ENCODE measurements at places on chromosomes 3 and 15.
A peak's percentile ranks its signal among the peaks of the same experiment; 100 is the strongest.

GRCh38 chr15:48888191-48888590 is 10.3 kb downstream of the EID1 start:
- no peak for DNase-seq

- DNase-seq = no peak
Observed at GRCh38 chr15:40633178-40633577, 39.1 kb downstream of the KNL1 start.

- no peak for DNase-seq
Observed at GRCh38 chr15:49900006-49900902, 218.8 kb downstream of the ATP8B4 start.

DNA sequence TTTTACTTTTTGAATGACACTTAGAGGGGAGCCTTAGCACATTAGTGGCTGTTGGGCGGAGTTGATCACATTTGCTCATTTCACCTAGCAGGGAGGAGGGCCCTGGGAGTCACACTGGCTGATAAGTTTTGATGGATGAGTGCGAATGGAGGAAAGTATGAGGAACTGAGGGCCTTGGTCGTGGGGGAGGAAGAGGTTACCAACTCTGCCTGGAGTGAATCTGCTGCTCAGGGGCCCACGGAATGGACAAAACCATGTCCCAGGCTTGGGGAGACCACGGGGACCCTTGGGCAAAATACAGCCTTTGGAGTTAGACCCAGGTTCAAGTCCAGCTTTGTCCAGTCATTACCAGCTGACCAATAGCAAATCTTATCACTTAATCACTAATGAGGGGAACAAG is 5.1 kb upstream of the FLNB start:
- DNase-seq = no peak

DNA sequence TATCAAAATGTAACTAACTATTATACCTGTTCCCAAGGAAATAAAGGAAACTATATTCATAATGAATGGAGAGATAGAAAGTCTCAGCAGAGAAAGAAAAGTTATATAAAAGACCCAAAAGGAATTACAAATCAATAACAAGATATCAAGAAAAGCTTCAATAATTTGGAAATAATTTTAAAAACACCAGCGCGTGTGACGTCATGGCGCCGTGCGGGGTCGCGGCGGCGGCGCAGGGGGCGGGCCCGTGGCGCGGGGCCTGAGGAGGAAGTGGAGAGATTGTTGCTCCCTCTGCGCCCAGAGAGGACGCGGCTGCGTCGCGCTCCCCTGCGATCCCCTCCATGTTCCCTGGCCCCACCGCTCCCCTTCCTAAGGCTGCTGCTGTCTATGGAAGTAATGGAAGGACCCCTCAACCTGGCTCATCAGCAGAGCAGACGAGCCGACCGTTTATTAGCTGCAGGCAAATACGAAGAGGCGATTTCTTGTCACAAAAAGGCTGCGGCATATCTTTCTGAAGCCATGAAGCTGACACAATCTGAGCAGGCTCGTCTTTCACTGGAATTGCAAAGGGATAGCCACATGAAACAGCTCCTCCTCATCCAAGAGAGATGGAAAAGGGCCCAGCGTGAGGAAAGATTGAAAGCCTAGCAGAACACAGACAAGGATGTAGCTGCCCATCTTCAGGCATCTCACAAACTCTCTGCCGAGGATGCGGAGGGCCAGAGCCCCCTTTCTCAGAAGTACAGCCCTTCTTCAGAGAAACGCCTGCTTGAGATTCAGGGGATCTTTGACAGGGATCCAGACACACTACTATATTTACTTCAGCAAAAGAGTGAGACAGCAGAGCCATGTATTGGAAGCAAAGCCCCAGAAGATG is 4.1 kb downstream of the XCR1 start:
- no peak for DNase-seq

DNA sequence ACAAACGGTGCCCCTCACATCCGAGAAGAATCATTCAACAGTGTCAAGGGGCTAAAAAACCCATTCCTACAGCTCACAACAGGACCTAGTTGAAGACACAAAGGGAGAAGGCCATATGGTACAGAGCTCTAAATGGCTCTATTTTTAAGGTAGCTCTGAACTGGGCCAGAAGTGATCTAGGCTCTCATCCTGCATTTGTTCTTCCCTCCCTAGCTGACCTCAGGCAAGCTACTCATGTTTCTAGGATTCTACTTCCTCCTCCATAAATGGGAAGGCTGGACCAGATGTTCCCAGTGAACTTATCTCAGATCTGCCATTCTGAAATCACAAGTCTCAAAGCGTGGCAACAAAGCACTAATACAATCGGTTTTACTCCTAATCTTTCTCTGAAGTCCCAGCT is 62.3 kb downstream of the CPNE4 start:
- no peak for DNase-seq

GRCh38 chr15:39539466-39539865 is 41.4 kb upstream of the THBS1 start:
- DNase-seq = no peak

GRCh38 chr3:109532257-109533216 is 195.2 kb upstream of the DPPA4 start:
- DNase-seq = peak; percentile 46

- no peak for DNase-seq
Observed at GRCh38 chr3:143081844-143082778, 37.5 kb upstream of the CHST2 start.

DNA sequence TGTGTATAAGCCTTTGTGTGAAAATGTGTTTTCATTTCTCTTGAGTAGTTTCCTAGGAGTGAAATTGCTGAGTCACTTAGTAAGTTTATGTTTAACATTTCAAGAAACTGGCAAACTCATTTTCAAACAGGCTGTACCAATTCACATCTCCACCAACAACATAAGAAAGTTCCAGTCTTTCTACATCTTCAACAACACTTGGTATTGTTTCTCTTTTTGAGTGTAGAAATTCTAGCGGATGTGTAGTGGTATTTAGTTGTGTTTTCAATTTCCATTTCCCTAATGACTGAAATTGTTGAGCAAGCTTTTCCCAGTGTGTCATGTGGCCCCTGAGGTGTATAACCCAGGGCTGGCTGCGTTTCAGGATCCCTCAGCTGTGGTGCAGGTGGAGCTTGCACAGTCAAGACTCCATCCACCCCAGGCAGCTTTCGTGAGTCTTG is 258.5 kb downstream of the PDCD6IP start:
- no peak for DNase-seq

- DNase-seq = peak; percentile 1
Observed at GRCh38 chr3:17686613-17687012, 55.8 kb downstream of the TBC1D5 start.

- DNase-seq = no peak
Observed at GRCh38 chr15:99433026-99433756, 132.6 kb upstream of the MEF2A start.

DNA sequence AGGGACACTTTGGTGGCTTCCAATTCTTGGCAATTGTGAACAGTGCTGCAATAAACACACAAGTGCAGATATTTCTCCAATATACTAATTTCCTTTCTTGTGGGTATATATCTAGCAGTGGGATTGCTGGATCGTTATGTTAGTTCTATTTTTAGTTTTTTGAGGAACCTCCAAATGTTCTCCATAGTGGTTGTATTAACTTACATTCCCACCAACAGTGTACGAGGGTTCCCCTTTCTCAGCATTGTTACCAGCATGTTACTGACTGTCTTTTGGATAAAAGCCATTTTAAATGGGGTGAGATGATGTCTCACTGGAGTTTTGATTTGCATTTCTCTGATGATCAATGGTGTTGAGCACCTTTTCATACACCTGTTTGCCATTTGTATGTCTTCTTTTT is 92.8 kb downstream of the DAPK2 start:
- no peak for DNase-seq

GRCh38 chr15:74868059-74868458 is 5.1 kb downstream of the SCAMP2 start:
- no peak for DNase-seq

DNA sequence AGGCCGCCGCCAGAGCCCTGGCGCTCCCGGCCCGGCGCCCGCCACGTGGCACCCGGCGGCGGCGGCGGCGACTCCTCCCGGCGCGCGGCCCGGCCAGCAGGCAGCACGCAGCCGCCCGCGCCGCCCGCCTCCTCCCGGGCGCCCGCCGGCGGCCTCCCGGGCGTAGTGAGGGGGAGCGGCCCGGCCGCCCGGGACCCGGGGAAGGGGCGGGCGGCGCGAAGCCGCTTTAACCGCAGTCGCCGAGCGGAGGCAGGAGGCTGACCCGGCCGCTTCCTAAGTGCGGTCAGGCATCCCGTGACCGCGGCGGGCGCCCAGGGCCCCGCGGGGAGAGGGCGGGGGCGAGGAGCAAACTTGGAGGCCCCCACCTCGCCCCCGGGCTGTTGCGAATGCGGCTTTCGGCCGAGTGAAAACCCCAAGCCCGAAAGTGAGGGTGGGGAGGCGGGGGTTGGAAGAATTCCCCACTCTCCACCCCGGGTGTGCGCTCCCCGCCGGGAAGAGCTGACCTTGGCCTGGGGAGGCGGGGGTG is 1.7 kb upstream of the HES1 start:
- peak; percentile 63 for DNase-seq

GRCh38 chr3:9914559-9915253 is 2.2 kb upstream of the IL17RC start:
- peak; percentile 28 for DNase-seq

GRCh38 chr15:91192690-91193377 is 92.8 kb downstream of the SV2B start:
- no peak for DNase-seq

- no peak for DNase-seq
Observed at GRCh38 chr3:147364771-147365170, 41.6 kb downstream of the ZIC4 start.

DNA sequence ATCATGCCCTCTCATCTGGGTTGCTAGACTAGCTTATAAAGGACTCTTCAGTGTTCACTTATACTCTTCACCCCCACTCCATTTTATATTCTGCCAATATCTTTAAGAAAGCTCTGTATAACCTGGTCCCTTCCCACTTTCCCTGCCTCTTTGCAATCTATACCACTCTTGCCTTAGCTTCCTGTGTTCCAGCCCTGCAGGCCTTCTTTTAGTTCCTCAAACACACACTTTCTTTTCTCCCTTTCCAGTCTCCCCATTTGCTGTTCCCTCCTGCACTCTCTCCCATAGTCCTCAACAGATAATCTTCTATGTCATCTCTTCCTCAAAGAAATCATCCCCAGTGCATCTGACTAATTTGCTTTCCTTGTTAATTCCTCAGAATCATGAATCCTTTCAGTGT is 28.7 kb downstream of the SENP8 start:
- DNase-seq = no peak

DNA sequence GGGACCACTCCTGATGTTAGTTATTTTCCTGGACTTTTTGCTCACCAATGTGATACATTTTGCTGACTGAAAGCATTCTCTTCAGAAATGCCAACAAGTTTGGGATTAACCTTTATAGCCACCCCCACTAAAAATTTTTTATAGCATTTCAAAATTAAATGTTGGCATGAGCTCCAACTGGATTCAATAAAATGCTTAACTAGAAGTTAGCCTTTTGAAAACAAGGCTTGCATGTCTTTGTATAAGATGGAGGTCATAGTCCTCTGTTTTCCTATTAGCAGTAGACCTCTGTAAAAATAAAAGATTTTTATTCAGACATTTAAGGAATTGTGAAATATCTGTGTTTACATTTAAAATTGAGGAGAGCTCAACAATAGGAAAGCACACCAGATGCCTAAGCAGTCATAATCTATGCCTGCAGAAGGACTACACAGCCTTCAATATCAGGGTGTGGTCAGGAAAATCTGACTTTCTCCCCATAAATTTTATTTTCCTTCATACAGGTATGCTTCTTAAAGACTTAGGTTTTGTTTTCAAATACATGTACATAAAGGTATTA is 87.2 kb downstream of the DNAJC13 start:
- no peak for DNase-seq

- DNase-seq = no peak
Observed at GRCh38 chr3:171811295-171811912, 1.1 kb upstream of the PLD1 start.

DNA sequence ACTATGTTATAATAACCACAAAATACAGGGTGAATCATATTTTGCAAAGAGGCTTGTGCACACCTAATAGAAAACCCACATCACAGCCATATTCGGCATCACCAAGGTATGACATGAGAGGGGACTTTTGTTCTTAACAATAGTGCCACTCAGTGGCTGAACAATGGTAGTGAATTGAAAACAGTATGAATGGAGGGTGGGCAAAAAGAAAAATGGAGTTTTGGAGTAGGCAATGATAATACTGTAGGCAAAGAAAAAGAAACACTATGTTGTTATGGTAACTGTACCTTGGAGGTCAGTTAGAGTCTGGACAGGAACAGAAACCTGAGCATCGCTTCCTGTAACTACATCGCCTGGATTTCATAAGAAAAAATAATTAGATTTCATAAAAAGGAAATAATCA is 348.6 kb downstream of the PLCL2 start:
- peak; percentile 6 for DNase-seq

DNA sequence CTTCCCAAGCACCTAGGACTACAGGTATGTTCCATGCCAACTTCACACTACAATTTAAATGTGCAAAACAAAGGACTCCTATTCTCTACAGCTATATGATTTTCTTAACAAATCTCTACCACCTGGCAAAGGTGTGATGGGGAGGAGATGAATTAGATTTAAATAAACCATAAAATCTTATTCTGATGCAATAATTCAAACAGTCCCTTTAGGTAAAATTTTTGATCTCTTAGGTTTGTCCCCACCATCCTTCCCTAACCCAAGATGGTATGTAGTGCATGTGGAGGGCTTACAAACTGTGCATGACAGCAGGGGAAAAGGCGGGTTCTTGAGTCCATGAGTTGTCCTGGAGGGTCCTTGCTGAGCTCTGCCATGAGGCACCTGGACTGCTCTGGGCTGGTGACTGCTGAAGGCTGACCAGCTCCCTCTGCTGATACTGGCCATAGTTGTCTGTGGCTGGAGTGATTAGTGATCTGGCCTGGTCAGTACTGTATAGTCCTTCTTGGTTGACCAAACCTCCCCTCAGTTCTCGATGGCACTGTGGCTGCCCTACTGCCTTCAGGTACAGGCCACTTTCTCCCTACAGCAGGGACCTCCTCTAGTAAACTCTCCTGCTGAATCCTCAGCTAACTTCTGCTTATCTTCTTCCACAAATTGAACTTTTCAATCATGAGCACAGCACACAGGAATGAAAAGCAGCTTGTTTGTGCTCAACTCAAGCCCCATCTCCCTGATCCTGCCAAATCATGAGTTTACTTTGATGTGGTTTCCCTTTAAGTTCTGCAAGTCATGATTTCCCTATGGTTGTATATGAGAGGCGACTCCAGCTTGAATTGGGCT is 30.1 kb downstream of the CFAP161 start:
- no peak for DNase-seq

DNA sequence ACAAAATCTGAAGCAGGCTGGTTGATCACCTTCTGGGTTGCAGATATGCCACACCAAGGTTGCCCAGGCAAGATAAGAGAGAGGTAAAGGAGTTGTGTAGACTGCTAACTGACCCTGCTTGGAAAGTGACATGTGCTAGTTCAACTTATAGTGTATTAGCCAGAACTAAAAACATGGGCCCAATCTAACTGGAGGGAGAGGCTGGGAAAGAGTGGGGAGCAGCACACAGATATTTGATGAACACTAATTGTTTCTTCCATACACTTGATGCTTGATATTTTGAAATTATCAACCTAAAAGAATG is 55.1 kb upstream of the ADGRG7 start:
- no peak for DNase-seq

GRCh38 chr15:73287019-73287418 is 81.7 kb downstream of the HCN4 start:
- DNase-seq = no peak

All from COR-L47 (cell line).